Fibroblast of skin of back (primary cell): ENCODE measurements at places on chromosomes 2 and 18.

GRCh38 chr18:45688113-45688512 is 35.9 kb upstream of the SLC14A1 start:
- DNase-seq, result peak; percentile 44

GRCh38 chr2:120708944-120709607 is 26.6 kb upstream of the GLI2 start:
- no peak for DNase-seq

DNA sequence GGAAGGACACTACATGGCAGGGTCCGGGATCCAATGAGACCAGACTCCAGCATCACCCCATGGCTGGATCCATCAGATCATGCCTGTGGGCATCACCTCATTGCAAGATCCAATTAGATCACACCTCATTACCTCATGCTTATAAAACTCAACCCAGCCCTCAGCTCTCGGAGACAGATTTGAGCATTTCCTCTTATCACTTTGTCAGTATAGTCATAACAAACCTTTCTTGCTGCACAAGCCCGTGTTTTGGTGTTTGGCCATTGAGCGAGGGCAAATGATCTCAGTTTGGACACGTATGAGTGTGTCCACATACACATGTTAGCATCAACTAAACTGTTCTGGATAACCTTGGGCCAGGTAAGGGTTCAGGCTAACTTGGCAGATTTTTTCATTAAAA is 58.8 kb downstream of the CCDC195 start:
- no peak for DNase-seq

DNA sequence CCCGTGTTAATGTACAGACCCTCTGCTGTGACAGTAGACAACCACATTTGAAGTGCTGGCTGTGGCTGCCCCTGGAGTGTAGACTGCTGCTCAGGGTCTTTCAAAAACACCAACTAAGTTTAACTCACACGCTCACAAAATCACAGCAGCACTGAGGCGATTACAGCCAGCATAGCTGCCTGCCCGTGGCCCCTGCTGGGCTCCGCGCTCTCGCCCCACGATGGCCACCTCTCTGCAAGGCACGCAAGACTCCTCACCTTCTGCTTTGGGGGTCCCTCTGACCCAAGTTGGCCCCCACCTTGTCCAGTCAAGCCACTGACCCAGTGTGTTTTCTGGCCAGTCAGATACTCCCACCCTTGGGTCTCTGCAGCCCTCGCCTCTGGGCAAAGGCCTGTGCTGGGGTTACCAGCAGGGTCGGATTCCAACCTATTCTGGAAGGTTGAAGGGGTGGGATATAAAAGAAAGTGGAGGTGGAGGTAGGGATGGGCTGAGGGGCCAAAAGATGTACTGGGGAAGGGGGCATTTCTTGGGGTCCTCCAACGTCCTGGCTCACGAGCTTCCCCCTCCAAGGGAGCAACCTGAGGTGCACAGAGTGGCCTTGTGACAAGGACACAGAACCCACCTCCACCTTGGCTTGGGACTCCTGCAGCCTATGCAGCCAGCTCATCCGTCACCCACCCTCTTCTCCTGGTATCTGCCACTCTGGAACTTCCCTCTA is 2.9 kb upstream of the B3GNT7 start:
- no peak for DNase-seq

GRCh38 chr18:21242141-21242779 is at the start of gene GREB1L:
TSS of gene GREB1L (plus strand) at chr18:21242232. CDS start at chr18:21383519, 141,287 bp downstream.
- DNase-seq, result peak; percentile 19

- no peak for DNase-seq
Observed at GRCh38 chr18:23230686-23231085, 95.4 kb downstream of the CABLES1 start.

DNA sequence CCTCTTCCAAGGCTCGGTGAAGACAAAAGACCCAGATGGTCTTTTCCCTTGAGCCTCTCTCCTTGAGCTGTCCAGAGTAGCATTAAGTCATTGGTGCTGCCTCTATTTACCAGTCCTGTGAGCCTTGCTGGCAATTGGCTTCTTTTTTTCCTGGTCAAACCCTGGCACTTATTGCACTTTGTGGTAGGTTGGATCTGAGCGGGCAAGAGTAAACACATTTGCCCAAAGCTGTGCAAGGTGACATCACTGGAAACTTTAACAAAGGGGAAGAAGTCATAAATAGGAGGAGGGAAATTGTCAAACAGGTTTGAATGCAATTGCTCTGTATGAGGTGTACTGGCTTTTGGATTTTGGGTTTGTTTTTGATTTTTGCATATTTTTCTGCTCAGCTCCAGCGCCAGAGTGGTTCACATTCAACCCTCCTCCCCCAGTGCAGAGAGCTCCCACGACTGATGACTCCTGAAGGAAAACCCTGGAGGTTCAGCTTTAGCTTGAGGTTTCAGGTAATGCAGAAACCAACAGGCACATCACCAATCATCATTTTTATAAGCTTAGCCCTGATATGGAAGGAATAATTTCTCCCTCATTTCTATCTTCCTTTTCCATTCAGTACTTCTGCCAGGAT is 8.3 kb downstream of the KCNE4 start:
- DNase-seq, result no peak

GRCh38 chr18:80159713-80160636 is 50.9 kb downstream of the ADNP2 start:
- DNase-seq, result peak; percentile 31

- DNase-seq, result no peak
Observed at GRCh38 chr18:63325086-63325686, 5.6 kb upstream of the BCL2 start.

DNA sequence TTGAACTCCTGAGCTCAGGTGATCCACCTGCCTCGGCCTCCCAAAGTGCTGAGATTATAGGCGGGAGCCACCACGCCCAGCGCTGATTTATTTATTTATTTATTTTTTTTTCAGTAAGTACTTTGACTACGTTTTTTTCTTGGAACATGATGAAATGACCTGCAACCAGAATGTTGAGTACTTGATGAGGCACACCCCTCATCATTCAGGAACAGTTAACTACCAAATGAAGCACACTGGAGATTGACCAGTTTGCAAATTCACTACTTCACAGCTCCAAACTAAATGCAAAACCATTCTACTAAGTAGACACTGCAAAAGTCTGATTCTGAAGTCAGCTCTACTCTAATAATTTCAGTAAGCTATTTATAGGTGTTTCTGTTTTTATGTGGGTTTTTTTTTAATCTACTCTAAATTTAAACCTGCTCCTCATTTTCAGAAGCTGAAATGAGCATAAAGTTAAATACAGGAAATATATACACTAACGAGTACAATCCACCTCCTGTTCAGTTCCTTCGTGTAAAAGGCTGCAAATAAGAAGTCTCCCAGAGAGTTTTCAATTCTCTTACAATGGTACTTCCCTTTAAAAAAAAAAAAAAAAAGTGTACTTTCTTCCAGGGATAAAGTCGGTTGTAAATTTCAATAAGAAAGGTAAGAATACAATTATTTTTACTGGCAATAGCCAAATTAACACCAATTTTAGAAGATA is 1.4 kb downstream of the GFPT1 start:
- peak; percentile 50 for DNase-seq

GRCh38 chr2:232348936-232349335 is 29.6 kb upstream of the ALPP start:
- no peak for DNase-seq

GRCh38 chr2:8462280-8462679 is 219.6 kb upstream of the ID2 start:
- no peak for DNase-seq

DNA sequence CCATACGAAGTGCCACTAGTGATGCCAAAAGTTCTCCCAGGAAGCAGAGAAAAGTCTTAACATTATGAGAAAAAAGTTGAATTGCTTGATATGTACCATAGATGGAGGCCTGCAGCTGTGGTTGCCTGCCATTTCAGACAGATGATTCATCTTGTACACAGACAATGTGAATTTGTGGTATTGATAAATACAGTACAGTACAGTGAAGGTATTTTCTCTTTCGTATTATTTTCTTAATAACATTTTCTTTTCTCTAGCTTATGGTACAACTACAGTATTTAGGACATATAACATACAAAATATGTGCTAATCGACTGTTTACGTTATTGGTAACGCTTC is 33.6 kb upstream of the VWC2L start:
- no peak for DNase-seq

DNA sequence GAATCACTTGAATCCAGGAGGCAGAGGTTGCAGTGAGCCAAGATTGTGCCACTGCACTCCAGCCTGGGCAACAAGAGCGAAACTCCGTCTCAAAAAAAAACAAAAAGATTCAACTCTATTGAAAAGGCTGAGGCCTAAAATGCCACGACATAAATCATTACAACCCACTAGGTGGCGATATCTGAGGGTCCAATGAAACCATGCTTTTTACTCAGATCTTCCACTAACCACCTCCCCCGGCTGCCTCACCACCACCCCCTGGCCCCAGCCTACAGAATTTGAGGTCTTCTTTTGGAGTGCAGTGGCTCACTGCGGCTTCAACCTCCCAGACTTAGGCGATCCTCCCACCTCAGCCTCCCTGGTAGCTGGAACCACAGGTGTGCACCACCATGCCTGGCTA is 57.5 kb downstream of the AP1S3 start:
- peak; percentile 71 for DNase-seq

- DNase-seq, result no peak
Observed at GRCh38 chr2:215104226-215104625, 34.2 kb downstream of the ABCA12 start.

GRCh38 chr2:203621981-203622515 is 84.4 kb upstream of the CD28 start:
- no peak for DNase-seq

DNA sequence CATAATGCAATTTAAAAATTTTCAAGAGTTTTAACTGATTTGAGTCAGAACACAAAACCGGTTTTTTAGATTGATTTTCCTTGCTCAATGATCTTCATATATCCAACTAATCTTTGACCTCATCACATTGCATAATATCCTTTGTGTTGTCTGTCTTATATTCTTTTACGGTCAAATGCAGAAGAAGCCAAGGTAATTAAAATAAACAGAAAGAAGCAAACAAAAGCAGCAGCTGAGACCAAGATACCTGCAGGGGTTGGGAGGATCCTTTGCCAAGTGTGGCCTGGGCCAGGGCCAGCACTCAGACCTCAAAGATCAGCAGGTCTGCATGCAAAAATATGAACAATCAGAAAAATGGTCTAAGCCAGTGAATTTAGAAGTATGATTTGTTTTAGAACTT is 428.9 kb upstream of the NETO1 start:
- DNase-seq, result no peak

DNA sequence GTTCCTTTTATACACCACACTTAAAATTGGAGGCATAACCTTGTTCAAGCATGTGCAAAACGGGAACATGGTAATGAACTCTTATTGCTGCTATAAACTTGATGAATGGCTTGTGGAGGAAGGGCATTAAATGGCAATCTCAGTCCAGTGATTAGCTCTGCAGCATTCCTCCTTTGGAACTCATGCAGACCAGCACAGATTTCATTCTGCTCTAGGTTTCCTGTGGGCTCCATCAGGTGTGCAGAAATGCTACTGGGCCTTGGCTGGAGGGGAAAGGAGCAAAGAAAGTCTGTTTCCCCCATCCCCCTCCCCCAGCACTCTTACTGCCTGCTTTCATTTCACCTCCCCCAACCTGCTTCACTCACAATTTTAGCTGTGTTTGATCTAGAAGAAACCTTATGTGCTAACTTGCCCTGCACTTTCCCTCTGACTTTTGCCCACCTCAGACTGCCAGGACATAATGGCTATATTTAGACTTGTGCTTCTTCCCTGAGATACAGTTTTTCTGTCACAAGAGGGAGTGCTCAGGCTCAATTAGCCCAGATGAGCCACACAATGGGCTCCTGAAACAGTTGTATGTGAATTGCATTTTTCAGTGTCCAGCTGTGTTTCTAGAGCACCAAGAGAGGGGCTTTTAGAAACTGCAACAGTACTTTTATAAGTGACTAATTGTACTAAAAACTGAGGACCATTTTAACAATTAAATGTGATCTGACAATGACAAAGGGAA is 109.8 kb downstream of the FSHR start:
- peak; percentile 9 for DNase-seq

- DNase-seq, result no peak
Observed at GRCh38 chr2:141728142-141728541, 402.7 kb downstream of the LRP1B start.

DNA sequence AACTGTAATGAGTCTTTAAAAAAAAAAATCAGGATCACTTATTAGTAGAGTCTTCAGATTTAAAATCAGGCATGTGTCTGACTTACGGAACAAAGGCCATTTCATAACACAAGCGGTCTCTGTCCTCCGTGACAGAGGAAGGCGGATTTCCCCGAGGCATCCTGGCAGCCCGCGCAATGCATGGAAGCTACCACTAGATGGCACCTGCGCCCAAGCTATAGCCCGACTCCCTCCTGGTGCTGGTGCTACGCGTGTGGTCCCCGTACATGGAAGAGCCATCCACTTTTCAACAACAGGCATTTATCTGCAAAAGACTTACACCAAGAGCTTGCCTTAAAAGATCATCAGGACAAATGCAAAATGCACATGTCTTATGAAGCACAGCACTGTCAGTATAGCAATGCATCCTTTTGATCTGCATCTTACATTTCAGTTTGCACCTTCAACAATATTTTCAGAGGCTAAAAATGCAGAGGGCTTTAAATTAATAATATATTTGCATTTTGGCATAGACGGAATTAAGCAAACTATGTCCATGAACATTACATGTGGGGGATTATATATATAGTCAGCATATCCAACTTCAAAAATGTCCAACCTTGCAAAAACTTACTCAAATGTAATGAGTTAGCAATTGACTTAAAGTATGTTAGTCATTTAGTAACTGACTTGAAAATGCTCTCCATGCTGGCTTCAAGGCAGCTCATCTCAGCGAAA is 96.0 kb downstream of the ZNF516 start:
- peak; percentile 61 for DNase-seq

GRCh38 chr2:197805715-197806633 is 1.6 kb downstream of the PLCL1 start:
- DNase-seq, result no peak

DNA sequence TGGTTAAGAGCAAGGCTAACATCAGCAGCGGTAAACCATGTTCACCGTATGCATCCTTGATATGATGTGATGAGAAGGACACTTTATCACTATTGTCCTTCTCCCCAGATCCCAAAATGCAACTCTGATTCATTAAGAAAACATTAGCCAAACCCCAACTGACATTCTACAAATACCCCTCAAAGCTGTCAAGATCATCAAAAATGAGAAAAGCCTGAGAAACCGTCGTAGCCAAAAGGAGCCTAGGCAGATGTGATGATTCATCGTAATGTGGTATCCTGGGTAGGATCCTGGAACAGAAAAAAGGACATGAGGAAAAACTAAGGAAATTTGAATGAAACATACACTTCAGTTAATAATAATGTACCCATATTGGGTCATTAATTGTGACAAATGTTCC is 67.3 kb upstream of the ST6GAL2 start:
- peak; percentile 91 for DNase-seq

GRCh38 chr2:201114350-201114749 is 1.6 kb upstream of the CFLAR start:
- DNase-seq, result no peak
